ENCODE measurements at places on chromosomes 1 and 21.
A peak's percentile ranks its signal among the peaks of the same experiment; 100 is the strongest.

DNA sequence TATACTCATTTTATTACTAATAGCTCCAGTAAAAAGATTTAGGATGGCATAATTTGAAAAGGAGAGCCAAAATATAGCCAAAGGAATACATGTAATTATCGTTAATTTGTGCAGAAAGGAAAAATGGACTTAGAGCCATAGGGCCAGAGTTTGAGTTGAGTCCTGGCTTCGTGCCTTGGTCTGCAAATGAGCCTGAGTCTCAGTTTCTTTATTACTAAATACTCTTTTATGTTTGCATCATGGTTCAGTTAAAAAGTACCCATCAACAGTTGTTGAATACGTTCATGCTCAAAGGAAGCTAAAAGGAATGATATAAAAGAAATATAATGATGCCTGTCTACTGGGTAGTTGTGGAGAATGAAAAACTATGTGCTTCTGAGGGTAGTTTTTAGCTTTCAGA is 155.7 kb upstream of the FAM78B start:
- DNase-seq = no peak

- DNase-seq = no peak
Observed at GRCh38 chr1:237873487-237874211, 17.1 kb downstream of the ZP4 start.

GRCh38 chr1:158425027-158425426 is 1.0 kb downstream of the OR10K2 start:
- DNase-seq = no peak

- DNase-seq = peak; percentile 63
Observed at GRCh38 chr21:37675202-37675801, 241.0 kb downstream of the KCNJ6 start.

DNA sequence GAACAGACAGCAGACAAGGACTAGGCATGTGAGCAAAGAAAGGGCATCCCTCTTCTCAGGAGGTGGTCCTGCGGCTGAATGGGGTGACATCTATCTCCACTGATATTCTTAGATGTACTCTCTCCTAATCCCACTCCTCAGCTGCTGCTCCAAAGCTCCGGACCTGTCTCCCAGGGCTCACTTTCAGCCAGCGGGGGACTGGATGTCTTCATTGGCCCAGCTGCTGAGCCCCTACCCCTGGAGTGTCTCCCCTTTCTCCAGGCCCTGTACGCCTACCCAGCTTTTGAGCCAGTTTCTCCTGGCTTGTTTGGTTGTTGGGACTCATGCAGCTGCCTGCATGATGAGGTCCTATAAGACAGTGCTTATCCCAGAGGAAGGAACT is 28.8 kb upstream of the CSF1 start:
- DNase-seq = peak; percentile 41
